ENCODE measurements at places on chromosomes 2 and 18. TPM values are rescaled to one million over a fixed set of nuclear protein-coding genes. Genes with fewer than 3 reads are reported as not detected.

Gene NEUROD1
- total RNA-seq, result not detected

Gene DSC1
- 0.09 TPM for total RNA-seq

Gene NPHP1
- total RNA-seq, result 12.2 TPM

Gene ACVR1
- total RNA-seq, result 8.6 TPM

Gene ABCG5
- not detected for total RNA-seq

Gene MC4R
- total RNA-seq, result not detected

Gene SLC4A3
- total RNA-seq, result 7.3 TPM

Gene HNMT
- 16.6 TPM for total RNA-seq

Gene GPR45
- total RNA-seq, result not detected

Gene ZNF396
- 2.0 TPM for total RNA-seq

Gene CRYGC
- total RNA-seq, result not detected

Gene EFHD1
- 15.0 TPM for total RNA-seq

Measured in PC-9 (cell line).